ENCODE measurements at places on chromosomes 2 and 18. TPM values are rescaled to one million over a fixed set of nuclear protein-coding genes. Genes with fewer than 3 reads are reported as not detected.

Gene CCDC141
- total RNA-seq = 3.5 TPM

Gene REEP1
- 200 TPM for total RNA-seq

Gene GALR1
- 7.8 TPM for total RNA-seq

Gene CHST10
- 44.5 TPM for total RNA-seq

Gene SPATA3
- not detected for total RNA-seq

Gene NOL4
- 71.3 TPM for total RNA-seq

Gene KCNJ13
- total RNA-seq = 9.2 TPM

Gene FLACC1
- total RNA-seq = 3.7 TPM

Gene ALKAL2
- 1.4 TPM for total RNA-seq

Gene ATL2
- 84.7 TPM for total RNA-seq

Gene MBD2
- total RNA-seq = 28.1 TPM

Gene NAB1
- 56.3 TPM for total RNA-seq

Gene CETN1
- total RNA-seq = not detected

Gene REG3A
- total RNA-seq = not detected

Gene IL36G
- total RNA-seq = not detected
